ENCODE measurements at places on chromosomes 13 and 19.

DNA sequence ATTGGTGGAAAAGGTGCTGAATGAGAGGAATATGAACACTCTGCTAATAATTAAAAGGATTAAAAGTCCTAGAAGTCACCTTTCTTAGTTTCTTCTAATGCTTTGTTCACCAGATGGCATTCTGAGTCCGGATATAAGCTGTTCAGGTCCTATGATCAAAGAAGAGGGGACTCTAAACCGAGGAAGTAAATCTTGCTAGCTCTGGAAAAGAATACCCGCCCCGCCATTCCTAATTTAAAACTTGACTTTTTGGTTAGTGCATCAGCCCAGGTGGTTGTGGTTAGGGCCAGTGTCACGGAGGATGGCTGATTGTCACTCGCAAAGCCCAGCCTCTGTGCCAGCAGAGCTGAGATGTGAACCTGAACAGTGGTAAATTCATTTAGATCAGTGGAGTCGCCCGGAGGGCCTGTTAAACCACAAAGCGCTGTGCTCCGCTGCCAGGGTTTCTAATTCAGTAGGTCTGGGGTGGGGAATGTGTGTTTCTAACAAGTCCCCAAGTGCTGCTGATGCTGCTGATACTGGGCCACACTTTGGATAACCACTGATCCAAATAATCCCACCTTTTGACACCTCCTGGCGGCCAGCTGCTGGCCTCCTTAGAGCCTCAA lies 425.4 kb downstream of the DCT start:
- peak; percentile 96 for DNase-seq

DNA sequence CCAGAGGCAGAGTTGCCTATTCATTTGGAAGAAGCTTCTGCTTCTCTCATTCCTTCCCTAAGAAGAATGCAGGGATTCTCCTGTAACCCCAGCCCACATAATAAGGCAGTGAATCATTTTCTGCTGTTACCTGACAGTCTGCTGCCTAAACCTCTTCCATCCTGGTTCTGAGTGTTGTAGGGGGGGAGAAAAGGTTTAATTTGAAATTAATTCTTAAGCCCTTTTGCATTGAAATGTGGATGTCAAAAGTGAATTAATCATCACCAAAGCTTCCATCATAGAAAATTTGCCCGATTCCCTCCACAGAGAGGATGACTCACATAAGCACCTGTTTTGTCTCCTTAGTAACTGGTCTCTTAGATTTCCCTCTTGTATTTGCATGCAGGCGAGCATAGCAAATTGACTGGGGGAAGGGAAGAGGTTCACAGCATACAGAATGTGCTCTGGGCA lies 146.7 kb upstream of the FNDC3A start:
- no peak for DNase-seq

GRCh38 chr19:55591555-55591954 lies 7.8 kb downstream of the FIZ1 start:
- DNase-seq: no peak

DNA sequence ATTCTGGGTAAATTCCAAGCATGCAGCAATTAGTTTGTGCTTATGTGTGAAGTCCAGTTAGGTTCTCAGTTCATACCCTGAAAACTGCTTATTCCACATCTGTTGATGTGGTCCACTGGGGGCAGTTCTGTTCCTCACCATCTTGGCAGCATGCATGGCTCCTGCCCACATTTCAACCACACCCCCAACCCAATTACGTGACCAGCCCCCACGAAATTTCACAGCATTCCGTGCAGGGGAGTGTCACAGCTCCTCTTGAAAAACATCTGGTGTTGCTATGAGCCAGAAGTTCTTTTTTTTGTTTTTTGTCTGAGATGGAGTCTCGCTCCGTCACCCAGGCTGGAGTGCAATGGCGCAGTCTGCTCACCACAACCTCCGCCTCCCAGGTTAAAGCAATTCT lies 9.1 kb upstream of the ERVK3-1 start:
- no peak for DNase-seq

DNA sequence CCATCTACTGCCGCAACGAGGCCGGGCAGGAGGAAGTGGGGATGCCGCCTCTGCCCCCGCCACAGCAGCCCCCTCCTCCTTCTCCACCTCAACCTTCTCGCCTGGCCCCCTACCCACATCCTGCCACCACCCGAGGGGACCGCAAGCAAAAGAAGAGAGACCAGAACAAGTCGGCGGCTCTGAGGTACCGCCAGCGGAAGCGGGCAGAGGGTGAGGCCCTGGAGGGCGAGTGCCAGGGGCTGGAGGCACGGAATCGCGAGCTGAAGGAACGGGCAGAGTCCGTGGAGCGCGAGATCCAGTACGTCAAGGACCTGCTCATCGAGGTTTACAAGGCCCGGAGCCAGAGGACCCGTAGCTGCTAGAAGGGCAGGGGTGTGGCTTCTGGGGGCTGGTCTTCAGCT lies 3.4 kb upstream of the NUP62 start:
- no peak for DNase-seq

GRCh38 chr13:50389726-50390125 lies 374.5 kb downstream of the KCNRG start:
- DNase-seq: peak; percentile 56

- no peak for DNase-seq
These were observed 757 bp downstream of the WIZ start for GRCh38 chr19:15448778-15449619.

DNA sequence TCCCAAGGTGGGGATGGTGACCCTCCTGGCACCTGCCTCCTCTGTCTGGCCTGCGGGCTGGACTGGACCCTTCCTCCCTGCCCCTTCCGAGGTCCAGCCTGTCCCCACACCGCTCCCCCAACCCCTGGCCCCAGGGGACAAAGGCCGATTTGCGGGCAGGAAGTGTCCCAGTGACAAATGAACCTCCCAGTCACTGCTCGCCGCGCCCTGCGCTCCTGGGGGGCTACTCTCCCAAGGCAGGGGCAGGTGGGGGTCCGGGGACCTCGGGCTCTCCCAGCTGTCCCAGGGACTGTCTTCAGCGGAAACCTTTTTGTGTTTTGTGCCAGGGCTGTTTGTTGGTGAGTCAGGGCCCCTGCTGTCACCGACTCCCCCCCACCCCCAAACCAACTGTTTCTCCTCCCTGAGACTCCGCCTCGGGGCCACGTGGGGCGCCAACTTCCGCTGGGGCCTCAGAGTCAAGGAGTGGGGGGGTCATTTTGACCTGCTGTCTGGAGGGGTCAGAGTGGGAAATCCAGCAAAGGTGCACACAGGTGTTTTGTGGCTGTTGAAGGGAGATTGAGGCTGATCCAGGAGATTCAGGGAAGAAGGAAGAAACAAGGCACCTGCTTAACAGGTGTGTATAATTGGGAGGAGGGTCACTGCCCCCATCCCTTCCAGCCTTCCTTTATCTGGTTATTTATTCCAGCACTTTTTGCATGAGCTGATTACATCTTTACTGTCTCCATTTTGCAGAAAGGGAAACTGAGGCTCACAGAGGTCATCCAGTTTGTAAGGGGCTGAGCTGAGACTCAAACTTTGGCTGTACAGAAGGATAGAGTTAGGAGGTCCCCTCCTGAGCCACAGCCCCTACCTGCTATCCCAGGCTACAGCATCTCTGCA lies 831 bp downstream of the PGPEP1 start:
- DNase-seq: peak; percentile 72

DNA sequence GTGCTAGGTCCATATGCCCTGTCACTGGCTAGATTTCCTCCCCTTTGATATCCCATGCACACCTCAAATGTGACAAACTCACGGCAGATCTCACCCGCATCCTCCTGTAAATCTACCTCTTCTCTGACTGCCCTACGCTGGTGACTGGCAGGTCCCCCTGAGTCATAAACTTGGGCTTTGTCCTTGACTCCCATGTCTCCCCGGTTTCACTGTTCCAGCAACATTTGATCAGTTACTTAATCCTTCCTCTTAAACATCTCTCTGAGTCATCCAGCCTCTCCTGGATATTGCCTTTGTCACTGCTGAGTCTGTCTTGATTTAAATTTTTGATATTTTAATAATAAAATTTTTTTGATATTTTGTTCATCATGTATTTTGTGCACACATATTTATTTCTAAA lies 26.5 kb downstream of the FAM216B start:
- DNase-seq: no peak

- DNase-seq: no peak
These were observed 190.9 kb downstream of the ZNF486 start for GRCh38 chr19:20357921-20358320.

DNA sequence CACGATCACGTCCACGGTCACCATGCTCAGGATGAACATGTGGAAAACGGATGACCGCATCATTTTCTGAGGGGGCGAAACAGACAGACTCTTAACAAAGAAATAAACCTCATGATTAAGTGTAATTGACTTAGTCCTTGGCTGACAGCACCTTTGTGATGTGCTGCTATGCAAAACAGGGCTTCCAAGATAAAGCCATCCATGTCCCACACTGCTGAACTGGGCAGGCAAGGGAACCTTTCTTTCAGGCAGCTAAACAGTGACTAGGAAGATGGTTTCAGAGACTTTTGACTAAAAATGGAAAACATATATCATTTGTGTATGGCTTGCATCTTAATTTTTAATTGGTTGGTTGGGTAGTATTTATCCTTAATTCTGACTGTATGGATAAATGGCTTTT lies 157.8 kb downstream of the NALCN start:
- DNase-seq: no peak

- DNase-seq: no peak
These were observed 1059.3 kb downstream of the SLITRK1 start for GRCh38 chr13:82822935-82823334.

Data from WERI-Rb-1 (cell line).